Fibroblast of villous mesenchyme (primary cell): ENCODE measurements at places on chromosomes 1 and 21. TPM values are rescaled to one million over a fixed set of nuclear protein-coding genes. Genes with fewer than 3 reads are reported as not detected.

Gene MSH4
- total RNA-seq: under 0.01 and 0.43 TPM in 2 replicates

Gene FCRL1
- total RNA-seq: not detected in 2 replicates

Gene VAV3
- 0.32 and 0.43 TPM in 2 replicates for total RNA-seq

Gene AK4
- total RNA-seq: 0.86 and 0.97 TPM in 2 replicates

Gene C1orf185
- under 0.01 TPM in 1 of 2 replicates, not detected in the other for total RNA-seq

Gene PPP1R15B
- total RNA-seq: 35.1 and 49.7 TPM in 2 replicates

Gene FHAD1
- total RNA-seq: under 0.01 TPM in 2 replicates

Gene TTLL7
- total RNA-seq: 7.7 and 9.1 TPM in 2 replicates

DNA sequence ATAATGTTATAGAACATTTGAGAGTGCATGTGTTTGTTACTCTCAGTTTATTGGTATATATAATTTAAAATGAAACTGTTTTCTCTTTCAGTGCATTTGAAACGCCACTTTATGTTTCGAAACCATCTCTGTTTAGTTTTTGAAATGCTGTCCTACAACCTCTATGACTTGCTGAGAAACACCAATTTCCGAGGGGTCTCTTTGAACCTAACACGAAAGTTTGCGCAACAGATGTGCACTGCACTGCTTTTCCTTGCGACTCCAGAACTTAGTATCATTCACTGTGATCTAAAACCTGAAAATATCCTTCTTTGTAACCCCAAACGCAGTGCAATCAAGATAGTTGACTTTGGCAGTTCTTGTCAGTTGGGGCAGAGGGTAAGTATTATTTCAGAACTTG is 123.5 kb downstream of the DYRK1A start:
- DNase-seq: no peak

- DNase-seq: no peak
Measured at GRCh38 chr1:61353797-61354406, 271.5 kb downstream of the NFIA start.

GRCh38 chr1:165467706-165468105 is 22.8 kb upstream of the RXRG start:
- DNase-seq: no peak

DNA sequence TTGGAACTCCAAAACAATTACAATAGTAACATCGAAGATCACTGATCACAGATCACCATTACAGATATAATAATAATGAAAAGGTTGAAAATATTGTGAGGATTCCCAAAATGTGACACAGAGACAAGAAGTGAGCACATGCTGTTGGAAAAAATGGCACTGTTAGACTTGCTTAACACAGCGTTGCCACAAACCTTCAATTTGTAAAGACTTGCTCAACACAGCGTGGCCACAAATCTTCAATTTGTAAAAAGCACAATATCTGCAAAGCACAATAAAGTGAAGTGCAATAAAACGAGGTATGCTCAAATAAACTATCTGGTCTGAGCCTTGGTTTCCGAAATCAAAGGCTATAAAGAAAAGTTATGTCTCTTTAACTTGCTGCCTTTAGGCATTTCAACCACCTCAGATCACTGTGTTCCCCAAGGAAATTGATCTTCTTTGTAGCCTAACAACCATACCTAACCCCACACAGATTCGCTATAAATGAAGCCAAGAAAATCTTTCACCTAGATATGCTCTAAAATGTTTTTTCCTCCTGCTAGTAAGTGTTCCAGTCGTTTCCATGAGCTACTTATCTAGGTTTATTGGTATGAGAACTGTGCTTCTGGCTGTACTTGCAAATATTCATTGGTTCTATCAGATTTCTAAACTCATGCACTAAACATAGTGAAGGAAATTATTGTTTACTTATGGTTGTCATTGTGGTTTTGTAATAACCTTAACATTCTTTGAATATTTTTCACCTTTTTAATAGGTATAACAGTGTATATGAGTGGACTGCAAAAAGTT is 13.1 kb upstream of the LPGAT1 start:
- peak; percentile 1 for DNase-seq

GRCh38 chr1:196531737-196532524 is 76.3 kb downstream of the KCNT2 start:
- DNase-seq: no peak

- DNase-seq: no peak
Measured at GRCh38 chr1:14010476-14010875, 310.5 kb downstream of the PRDM2 start.

DNA sequence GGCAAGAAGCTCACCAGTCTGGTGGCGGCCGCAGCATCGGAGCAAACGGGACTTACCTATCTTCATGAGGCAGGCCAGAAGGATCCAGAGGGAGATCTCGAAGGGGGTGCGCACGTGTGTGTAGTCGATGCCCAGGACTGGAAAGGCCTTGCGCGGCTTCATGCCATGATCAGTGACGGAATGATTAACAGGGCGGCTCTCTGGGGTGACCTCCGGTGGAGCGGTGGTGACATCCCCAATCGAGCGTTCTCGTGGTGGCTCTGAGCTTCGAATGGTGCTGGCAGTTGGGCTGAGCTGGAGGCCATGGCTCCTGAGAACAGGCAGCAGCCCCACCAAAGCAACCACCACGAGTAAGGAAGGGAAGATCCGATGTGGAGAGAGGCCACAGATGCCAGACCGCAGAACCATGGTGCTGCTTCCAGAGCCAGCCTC is 982 bp downstream of the SLC9A1 start:
- no peak for DNase-seq

DNA sequence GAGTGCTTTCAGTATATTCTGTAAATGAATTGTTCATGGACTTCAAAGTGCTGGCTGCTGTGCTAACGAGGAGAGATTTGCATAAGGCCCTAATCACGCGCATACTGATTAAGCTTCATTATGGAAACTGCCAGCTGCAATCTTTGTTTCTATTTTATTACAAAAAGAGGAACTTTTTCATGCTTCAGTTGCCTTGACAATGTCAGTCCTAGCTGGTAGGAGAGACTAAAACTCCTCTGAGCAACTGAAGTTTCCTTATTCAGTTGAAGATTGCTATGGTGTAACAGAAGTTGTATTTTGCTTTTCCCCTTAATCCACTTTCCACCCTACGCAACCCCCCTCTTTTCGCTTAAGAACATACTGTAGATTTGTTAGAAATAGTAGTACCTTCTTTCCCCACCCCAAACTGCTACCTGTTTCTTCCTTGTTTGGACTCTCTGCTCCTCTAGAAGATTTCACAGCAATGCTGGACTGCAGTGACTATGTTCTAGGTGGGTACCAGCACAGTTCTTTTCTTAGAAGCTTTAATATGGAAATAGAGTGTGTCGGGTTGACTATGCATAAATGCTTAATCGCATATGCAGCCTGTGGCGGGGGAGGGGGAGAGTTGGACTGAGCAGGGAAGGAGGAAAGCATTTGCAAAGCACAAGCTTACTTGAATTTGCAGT is 108.3 kb downstream of the POU2F1 start:
- DNase-seq: no peak

DNA sequence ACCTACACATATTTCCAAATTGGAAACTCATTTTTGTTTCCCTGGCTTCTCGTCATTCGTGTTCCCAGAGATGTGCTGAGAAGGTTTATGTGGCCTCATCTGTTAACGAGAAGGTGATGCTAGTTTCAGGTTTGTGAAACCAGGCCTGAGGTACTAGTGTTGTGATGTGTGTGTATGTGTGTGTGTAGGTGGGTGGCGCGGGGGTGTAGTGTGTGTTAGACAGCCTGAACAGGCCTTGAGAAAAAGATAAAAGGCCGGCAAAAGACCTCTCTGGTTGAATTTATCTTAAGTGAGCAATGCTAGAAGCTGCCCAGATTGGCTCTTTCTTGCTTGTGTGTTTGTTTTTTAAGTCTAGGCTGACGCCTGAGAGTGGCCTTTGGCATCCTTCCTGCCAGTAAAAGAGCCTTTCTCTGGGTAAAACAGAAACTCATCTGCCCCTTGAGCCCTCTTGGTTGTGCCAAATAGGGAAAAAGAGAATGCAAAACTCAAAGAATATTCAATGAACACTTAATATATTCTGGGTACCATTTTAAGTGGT is 65.8 kb upstream of the HSD17B7 start:
- DNase-seq: no peak

GRCh38 chr1:224582041-224582440 is 34.1 kb upstream of the CNIH3 start:
- DNase-seq: no peak

DNA sequence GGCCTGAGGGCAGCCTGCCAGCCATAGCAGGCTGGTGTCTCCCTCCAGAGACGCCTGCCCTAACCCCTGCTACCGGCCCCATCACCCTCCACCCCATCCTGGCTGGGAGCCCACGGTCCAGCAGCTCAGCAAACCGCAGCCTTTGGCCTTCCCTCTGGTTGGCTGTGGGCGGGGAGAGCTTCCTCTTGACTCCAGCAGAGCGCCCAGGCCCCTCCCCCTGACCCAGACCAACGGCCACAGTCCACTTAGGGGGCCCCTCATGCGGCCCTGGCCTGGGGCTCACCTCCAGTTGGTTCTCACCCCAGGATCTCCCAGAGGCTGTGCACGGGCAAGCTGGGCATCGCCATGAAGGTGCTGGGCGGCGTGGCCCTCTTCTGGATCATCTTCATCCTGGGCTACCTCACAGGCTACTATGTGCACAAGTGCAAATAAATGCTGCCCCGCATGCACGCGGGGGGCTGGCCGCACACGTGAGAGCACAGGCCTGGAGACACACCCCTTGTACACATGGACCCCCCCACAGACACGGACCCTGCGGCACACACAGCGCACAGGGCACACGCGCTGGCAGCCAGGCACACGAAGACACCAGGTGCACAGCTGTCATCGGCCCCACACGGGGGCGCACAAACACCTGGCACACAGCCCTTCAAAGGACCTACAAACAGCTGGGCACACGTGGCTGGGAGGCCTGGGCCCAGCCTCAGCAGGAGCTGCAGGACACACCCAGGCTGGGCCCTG is 3.1 kb downstream of the SMIM1 start:
- DNase-seq: peak; percentile 83

DNA sequence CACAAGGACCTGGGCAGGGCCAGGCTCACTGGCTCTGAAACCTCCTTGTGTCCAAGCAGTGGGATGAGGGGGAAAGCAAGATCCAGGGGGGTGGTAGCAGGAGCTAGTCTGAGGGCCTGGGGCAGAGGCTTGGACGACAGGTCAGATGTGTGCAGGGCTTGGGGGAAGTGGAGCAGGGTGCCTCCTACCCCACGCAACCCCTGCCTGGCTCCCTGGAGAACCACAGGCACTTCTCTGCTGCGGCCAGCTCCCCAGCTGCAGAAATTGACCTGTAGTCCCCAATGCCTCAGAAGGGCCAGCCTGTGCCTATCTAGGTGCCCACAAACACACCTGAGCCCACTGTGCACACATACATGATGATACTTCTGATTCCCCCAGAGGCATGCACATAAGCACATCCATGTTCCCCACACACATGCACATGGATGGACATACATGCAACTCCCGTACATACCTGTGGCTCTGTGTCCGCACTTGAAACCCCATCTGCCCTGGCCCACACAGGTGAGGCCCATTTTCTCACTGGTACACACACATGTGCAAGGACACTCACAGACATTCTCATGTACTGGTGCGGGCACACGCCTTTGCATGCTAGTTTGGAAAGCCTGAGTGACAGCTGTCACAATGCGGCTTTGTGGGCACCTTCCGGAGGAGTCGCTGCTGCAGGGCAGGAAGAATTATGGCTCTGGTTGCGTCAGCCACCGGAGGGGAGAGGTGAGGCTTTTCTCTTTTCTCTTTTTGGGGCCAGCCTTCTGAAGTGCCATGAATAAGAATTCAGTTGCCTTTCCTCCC is 247.2 kb upstream of the CSF3R start:
- DNase-seq: no peak

- no peak for DNase-seq
Measured at GRCh38 chr1:189357317-189357716, 1120.3 kb downstream of the BRINP3 start.

DNA sequence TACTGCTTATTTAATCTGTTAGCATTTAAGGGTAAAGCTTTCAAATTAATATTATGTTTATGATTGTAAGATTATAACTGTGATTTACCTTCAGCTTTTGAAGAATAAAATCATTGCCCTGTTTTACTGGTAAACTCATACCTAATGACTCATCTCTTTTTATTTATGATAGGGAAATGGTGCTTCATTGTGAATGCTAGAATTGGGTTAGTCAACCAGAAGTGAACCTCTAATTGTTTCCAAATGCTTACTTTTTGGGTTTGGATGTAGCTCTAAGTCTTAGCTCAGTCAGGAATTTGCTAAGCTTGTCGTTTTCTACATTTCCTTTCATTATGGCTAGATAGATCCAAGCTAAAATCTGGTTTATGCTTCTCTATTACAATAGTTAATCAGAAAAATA is 59.4 kb downstream of the SLC30A7 start:
- DNase-seq: peak; percentile 75

GRCh38 chr1:228984646-228985631 is 249.7 kb downstream of the RHOU start:
- no peak for DNase-seq

DNA sequence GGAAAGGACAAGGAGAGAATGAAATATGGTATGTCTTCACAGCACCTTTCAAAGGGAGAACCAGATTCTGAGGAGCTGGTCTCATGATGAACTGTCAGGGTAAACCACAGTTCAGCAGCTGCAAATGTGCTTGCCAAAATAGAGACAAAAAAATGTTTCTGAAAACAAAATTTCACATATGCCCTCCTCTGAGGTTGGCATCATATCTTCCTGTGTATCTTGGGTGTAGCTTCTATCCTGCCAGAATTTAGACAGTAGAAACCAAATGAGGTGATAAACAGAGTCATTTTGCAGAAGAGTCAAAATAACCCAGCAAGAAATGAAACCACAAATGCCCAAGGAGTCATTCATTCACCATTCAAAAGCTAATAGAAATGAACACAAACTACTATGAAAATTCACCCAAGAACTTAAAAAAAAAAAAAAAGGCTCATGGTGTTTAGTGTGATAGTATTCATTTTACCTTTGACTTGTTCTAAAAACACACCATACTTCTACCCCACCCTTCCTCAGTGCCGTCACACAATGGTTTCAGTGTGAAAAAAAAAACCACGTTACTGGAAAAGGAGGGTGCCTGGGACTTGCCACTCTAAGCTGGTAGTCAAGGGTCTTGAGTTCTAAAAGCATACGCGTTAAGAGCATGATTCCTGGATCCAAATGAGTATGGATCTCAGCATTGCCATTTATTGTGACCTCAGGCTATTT is 18.5 kb downstream of the SELL start:
- DNase-seq: no peak

DNA sequence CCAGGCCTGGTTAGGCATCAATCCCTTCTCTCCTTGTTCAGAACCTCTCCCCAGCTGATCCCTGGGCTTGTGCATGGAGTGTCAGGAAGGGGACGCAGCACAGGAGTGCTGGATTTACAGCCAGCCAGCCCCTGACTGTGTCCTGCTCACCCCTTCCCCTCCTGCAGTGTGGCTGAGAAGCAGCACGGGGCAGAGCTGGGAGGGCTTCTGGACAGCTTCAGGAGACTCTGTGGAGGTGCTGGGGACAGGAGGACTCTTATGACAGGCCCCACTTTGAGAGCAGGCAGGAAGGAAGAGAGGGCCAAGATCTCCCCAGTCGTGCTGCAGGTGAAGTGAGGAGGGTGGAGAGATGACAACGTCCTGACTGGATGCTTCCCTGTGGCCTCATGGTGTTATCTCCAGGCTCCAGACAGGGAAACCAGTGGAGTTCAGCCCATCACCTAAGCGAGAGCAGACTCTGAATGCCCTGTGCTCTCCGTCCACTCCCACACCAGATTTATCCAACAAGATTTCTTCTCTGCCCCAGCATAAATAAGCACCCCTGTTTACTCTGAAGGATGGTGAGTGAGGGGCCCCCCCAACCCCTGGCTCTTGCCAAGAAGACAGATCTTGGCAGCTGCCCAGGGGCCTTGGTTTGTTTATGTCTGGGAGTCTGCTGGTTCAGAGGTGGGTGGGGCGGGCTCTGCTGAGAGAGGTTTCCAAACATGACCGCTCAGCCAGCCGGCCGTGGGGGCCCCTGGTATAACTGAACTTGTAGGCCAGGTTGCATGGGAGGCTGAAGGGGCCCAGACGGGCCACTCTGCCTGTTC is 21.3 kb downstream of the TMCC2 start:
- DNase-seq: peak; percentile 90

GRCh38 chr1:173507205-173507846 is 30.2 kb downstream of the PRDX6 start:
- DNase-seq: peak; percentile 60
